ENCODE measurements at places on chromosomes 5 and 9.

DNA sequence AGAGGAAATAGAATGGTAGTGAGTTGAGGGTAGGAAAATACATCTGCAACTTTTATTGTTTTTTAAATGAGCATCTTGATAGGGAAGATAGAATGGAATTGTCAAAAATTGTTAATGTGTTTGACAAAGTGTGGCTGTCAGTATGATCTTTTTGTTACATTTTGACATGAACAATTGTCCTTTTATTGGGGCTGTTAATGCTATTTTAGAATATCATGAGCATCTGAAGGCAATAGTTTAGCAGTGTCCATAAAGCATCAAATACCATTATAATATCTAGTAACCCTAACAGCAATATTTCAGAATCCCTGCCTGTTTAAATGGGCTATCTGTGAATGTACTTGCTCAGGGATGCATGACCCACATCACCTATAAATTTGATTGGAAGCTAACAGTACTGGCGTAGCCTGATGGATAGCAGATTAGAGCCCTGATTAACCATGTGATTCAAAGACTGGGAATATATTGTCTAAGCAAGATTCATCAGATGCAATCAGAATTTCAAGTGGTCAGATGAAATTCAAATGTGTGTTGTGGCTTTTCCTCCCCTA, 37.8 kb downstream of the TLE4 start:
- DNase-seq: no peak

GRCh38 chr9:129312251-129313122, 134.4 kb upstream of the IER5L start:
- no peak for DNase-seq

- no peak for DNase-seq
These were observed 70.2 kb downstream of the FNBP1 start for GRCh38 chr9:129972816-129973215.

DNA sequence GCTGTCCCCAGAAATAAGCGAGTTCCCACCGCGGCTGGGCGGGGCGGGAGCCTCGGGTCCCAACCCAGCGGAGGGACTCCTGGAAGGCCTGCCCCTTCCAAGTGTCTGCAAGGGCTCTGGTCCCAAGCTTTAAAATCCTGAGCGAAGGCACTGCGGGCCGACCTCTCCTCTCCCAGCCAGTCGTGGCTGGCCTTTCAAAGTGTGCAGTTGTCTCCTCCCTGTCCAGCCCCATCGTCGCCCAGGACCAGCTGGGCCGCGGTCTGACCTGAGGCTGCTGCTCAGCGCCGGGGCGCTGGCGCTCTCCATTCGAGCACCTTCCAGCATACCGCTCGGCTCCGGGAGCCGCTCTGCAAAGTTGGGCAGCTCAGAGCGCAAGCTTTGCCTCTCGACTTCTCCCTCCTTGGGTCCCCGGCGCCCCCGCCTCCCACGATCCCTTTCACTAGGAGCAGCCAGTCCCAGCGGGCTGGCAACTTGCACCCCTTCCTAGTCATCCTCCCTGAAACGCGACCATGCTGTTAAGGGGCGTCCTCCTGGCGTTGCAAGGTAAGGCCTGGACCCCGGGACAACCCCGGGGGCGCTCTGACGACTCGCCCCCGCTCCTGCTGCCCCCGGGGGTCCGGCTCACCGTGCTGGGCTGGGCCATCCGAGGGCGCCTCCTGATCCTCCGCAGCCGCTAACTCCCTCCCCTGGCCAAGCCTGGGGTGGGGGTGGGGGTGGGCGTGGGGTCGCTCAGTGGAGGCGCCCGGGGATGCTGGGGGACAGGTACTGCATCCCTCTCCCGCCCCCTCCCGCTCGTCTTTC, at the start of gene MAMDC2:
Gene MAMDC2 (plus strand): TSS at position 160 of the 801 bp plus-strand sequence. CDS start 350 bp downstream, at position 510.
- DNase-seq: no peak

DNA sequence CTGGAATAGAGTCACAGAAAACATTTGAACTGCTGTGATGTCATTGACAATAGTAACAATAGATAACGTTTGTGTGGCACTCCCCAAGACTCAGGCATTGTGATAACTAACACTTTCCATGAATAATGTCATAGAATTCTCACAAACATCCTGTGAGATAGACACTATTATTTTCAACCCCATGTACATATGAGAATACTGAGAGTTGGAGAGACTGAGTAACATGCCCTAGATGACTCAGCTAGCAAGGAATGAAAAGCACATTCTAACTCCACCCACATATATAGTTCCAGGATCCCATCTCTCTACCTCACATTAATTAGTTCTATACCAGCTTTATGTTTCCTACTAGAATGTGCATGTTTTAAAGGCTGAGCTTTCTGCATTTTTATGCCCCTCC, 71.4 kb downstream of the ASTN2 start:
- DNase-seq: no peak

DNA sequence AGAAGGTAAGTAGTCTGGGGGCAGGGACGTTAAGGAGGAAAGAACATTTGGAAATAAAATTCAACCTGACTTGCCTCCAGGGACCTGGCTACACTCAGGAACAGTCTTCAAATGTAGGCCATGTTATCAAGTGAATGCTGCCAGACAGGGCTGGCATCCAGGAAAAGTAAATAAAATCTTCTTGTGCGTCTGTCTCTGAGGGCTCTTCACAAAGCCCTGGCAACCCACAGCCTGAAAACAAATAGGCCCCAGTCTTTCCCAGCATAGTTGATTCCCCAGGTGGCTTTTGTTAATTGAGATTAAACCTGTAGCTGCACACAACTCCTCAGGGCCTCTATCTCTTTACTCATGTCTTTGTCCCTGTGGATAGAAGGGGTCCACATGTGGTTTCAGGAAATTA, 55.4 kb downstream of the STK32A start:
- no peak for DNase-seq

- DNase-seq: no peak
These were observed 19.9 kb upstream of the SVEP1 start for GRCh38 chr9:110599468-110599867.

GRCh38 chr9:38687992-38688391, 31.9 kb downstream of the FAM240B start:
- DNase-seq: no peak

GRCh38 chr5:132746954-132747615, at the start of gene CCNI2:
Gene CCNI2 (plus strand): TSS chr5:132747426. CDS start chr5:132747496, 70 bp downstream.
- peak; percentile 68 for DNase-seq

DNA sequence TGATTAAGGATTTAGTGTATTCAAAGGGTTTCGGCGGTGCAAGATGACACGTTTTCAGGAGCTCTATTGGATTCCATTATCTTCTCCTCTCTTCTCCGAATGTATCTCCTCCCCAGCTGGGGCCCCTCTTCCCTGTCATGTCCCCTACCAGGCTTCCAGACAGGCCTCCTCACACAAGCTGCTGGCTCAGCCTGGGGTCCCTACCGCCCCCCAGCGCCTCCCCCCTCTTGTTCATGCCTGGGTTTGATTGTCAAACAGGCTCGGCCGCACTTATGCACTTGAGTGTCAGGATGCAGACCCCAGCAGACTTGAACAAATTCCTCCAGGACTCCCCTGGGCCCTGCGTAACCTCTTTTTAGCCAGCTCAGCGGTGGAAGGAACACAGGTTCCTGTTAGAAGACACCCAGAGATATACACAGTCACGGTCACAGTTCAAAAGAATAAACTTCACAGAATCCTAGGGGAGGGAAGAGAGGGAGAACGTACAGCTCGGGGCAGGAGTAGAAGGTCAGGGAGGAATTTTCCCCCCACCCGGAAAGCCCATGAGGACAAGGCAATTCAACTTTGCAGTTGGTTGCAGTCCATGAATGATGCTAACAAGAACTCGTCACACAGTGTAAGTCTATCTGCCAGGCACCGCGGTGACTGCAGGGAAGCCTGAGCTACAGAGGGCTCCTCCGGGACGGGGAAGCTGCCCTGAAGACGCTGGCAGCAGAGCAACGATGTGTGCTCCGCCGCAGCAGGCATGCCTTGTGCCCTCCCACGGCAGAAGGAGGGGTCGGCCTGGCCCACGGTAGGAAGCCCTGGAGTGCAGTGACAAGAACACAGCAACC, 560.0 kb downstream of the BNC2 start:
- DNase-seq: no peak

- no peak for DNase-seq
These were observed 290.5 kb downstream of the SLF1 start for GRCh38 chr5:94908889-94909480.

DNA sequence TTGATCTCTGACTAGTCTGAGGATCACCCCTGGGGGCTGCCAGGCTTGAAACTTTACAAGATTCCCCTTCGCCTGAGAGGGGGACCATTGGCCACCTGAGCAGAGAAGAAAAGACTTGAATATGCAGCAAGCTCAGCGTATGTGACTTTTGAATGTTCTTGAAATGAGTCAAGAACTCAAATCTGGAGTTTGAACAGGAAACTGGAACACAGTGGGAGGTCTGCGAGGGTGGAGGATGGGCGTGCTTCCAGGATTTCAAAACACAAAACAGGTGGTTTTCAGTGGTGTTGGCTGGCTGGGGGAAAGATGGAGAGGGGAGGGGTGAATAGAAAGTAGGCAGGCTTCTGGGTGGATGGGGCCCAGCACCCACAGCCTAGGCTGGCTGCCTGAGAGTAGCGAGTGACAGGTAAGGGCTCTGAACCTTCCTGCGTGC, 40.6 kb downstream of the TMEM174 start:
- DNase-seq: no peak

DNA sequence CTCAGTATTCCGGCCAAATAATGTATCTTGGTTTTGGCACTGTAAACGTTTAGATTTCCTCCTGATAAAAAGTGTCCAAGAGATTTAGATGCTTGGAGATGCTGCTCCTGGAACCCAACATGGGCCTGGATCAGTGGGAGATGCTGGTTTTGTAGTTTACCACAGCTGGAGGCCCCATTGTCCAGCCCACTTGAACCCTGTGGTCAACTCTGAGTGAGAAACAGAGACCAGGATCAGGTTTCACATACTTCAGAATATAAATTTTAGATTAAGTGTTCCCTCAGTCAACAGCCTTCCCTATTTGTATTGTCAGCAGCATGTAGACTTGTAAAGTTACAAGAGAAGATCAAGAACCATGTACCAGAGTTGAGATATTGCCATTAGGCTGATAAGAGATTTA, 144.7 kb upstream of the C9orf72 start:
- DNase-seq: no peak

- DNase-seq: peak; percentile 96
These were observed 90.6 kb downstream of the RALGPS1 start for GRCh38 chr9:127004946-127005769.

GRCh38 chr9:114678130-114678529, 3.9 kb downstream of the TEX48 start:
- no peak for DNase-seq

DNA sequence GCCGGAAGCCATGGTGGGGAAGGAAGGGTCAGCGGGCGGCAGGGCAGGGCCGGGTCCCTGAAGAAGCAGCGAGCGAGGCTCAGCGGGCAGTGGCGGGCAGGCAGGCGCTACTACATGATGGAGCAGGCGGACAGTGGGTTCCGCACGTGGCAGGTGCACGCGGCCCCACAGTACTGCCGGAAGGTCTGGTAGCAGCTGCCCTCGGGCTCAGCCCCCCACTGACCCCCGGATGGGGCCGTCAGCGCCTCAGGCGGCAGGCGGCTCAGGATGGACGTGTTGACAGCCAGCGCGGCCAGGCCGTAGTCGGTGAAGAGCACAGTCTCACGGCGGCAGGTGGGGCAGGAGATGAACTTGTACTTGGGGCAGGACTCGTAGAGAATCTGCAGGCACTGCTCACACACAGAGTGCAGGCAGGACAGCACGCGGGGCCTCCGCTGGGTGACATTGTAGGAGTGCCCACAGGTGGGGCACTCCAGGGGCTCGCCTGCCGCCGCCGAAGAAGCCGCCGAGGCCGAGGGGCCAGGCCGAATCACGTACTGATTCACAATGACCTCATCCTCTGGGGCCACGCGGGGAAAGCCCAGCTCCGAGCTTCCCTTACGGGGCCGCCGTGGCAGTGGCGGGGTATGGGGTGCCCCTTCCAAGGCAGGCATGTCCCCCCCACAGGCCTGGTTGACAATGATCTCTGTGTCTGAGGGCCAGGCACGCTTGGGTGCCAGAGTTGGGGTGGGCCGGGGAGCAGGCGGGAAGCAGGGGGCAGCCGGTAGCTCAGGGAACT, 1.5 kb downstream of the RNF208 start:
- DNase-seq: no peak

DNA sequence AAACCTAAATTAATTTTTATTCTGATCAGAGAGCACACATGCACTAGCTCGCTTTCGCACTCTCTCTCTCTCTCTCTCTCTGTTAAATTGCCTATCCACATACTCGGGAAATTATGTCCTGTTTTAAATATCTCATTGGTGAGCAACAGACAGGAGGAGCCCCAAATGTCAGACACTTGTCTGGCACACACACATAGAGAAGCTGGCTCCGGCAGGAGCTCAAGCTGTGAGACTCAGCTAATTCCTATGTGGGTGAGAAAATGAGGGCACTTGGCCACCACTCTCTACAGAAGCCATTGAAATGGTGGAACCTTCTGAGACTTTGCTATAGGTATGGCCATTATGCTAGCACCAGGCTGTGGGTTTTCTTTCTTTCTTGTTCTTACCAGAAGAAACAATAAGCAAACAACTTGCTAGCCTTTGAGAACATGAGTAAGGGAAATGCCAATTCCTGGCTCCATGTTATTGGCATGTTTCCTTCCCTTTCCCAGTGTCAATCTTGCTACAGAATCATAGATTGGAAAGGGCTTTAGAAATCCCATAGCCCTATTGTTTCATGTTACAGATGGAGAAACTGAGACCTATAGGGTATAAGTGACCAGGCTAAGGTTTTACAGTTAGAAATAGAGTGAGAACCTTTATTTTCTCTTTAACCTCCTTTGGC, 9.0 kb downstream of the RFX3 start:
- DNase-seq: no peak

DNA sequence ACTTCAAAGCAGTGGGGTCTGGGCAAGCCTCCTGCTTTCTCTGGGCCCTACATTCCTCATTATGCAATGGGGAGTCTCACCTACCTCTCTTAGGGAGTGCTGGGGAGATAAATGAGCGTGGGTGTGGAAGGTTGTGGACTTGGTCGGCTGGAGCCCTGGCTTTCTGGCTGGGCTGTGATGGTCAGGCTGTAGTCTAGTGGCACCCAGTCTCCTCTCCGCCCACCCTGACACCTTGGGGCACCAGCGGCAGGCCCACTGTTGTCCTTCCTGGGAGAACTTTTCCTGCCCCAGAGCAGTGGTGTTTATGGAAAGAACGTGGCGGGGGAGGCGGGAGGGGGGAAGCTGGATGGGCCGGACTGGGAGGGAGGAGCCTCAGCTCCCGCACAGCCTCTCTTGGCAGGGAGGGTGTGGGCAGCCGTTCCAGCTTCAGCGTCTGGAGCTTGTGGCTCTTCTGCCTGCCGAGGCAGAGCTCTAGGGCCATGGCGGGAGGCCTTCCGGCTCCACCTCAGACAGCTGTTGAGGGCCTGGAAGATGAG, 4.1 kb downstream of the PTGS1 start:
- no peak for DNase-seq

GRCh38 chr9:13109781-13110180, 169.7 kb downstream of the MPDZ start:
- no peak for DNase-seq

- no peak for DNase-seq
These were observed 283.9 kb downstream of the AOPEP start for GRCh38 chr9:95010431-95010838.

- DNase-seq: peak; percentile 59
These were observed 40.7 kb upstream of the CLPTM1L start for GRCh38 chr5:1385395-1386273.

DNA sequence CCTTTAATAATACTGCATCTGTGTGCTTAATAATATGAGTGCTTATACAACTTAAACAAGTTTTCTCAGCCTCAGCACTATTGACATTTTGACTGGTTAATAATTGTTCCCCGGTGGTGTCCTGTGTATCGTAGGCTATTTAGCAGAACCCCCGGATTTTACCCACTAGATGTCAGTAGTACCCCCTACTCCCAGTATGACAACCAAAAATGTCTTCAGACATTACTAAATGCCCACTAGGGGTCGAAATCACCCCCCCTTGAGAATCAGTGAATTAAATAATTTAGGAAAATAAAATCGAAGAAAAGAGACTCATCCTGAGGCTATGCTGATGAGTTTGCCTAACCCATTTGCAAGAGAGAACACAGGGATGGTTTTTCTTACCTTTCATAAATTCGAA, 166.3 kb downstream of the ATP10B start:
- no peak for DNase-seq
